ENCODE measurements at places on chromosomes 7 and 10.

- no peak for DNase-seq
Observed at GRCh38 chr7:49166441-49166840, 242.1 kb downstream of the CDC14C start.

DNA sequence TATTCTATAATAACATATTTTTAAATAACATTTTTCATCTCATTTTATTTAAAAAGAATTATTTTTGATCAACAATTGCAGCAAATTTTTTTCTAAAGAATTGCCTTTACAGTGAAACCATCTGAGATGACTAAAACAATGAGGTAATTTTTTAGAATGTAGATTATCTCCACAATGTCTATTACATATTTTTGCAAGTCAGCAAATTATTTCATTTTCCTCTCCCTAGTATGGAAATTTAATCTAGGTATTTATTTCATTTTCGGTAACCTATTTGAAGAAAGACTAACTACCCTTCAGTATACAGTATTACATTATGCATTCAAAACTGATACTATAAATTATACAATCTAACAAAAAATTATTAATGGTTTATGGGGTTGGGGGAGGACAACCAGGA, 213.2 kb upstream of the SP4 start:
- no peak for DNase-seq

DNA sequence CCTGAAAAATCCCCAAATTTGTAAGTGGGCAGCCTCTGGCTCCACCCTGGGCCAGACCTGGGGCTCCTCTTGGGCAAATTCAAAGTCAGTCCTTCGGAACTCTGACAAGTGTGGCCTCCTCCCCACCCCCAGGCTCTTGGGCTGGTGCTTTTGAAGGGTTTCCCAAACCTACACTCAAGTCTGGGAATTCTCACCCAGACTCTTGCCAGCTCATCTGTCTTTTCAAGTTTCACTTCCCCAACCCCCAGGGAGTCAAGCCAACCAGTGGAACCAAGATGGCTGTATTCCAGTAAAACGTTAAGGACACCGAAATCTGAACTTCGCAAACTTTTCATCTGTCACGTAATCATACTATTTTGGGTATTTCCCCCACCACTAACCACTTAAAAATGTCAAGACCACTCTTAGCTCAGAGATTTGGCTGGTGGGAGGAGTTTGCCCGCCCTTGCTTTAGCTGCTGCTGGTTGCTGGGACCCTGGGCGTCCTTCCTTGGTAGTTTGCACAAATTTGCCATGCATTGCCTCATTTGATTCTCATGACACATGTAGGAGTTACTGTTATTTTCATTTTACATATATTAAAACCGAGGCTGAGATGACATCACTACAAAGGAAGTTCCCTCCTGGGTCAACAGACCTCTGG, 1.7 kb upstream of the MYO1G start:
- no peak for DNase-seq

- no peak for DNase-seq
Observed at GRCh38 chr10:78747401-78748234, 321.1 kb upstream of the ZMIZ1 start.

DNA sequence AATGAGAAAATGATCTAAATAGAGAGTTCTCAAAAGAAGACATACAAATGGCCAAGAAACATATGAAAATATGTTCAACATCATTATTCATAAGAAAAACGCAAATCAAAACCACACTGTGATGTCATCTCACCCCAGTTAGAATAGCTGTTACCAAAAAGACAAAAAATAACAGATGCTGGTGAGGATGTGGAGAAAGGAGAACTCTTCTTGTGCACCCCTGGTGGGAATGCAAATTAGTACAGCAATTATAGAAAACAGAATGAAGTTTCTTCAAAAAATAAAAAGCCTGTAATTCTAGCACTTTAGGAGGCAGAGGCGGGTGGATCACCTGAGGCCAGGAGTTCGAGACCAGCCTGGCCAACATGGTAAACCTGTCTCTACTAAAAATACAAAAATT, 199.3 kb downstream of the PARD3 start:
- no peak for DNase-seq

GRCh38 chr10:101682172-101682825, 12.7 kb downstream of the FBXW4 start:
- DNase-seq, result no peak

GRCh38 chr7:23100697-23101096, 4.9 kb upstream of the KLHL7 start:
- DNase-seq, result no peak

DNA sequence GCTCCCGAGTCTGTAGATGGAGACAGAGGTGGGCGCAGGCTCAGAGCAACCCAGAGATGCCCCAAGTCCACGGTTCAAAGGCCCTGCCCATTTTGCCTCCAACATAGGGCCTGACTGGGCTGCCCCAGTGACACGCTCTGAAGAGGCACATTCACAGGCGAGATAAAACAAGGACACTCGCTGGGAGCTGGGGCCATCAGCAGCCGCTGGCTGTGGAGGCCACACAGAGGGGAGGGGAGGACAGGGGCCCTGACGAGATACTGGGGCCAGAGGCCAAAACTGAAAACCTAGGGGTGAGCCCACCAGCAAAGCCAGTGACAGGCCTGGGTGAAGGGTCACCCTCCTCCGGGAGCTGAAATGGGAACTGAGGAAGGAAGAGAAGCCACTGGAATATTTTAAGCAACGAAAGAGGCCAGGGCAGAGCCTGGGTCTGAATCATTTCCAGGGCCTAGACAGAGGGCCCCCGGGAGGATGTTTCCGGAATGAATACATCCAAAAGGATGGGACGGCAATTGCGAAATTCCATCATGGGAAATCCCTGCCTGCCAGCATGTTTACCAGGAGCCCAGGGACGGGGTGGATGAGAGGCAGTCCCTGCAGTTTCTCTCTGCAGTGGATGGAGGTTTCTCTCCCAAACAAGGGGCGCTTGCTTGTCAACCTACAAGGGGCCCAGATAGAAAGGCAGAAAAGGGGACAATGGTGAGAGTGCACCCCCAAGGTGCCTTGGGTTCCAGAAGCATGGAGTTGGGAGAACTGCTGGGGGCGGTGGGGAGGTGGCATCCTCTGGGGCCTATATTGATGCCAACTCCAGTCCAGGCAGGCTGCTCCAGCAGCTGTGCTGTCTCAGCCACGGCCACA, 29.0 kb upstream of the HSPA12A start:
- DNase-seq, result peak; percentile 58

GRCh38 chr10:94108200-94108599, 114.5 kb downstream of the PLCE1 start:
- DNase-seq, result peak; percentile 61

- DNase-seq, result no peak
Observed at GRCh38 chr7:105346138-105346537, 42.6 kb downstream of the SRPK2 start.

GRCh38 chr10:57830877-57831560, 436.7 kb downstream of the IPMK start:
- DNase-seq, result no peak

DNA sequence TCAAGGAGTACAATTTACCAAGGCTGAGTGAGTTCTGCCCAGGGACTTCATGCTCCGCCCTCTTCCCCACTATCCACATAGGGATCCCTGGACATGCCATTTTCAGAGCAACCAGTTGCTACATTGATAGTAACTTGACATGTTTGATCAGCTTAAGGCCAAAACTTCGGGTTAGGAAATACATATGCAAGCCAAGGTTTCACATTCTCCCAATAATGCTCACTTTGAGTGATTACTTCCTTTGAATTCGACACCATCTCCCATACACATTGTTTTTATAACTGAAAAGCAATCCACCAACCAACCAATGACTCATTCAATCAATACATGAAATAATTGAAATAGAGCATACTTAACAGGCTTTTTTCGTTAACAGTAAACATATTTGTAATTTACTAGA, 137.9 kb downstream of the GLI3 start:
- DNase-seq, result no peak

DNA sequence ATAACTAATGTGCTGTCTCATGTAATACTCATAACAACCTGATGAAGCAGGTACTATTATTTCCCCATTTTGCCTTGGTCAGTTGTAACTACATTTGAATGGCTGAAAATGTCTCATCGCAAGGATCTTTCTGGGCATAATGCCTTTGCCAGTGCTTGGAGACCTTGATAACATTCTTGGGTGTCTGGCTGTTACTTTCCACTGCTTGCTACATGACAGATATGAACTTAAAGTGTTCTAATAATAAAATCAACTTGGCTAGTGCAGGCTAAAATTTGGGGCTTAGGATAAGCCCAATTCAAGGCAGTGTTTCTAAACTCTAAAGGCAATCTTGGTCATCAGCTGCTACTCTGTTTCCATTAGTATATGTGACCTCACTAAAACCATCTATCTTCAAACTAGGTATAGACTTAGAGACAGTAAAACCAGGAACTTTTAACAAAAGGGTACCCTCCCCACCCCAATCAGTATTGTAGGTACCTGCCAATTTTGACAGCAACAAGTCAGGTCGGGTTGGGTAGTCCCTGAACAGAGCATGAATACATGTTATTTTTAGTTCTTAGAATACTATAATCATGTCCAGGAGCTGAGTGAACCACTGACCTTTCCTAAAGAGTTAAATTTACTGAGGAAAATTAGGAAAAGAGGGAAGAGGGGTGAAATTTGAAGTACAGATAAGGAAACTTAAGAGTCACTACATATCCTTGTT, 68.2 kb upstream of the AHR start:
- DNase-seq, result no peak

GRCh38 chr10:124736491-124737136, 7.6 kb downstream of the FAM53B start:
- peak; percentile 97 for DNase-seq

DNA sequence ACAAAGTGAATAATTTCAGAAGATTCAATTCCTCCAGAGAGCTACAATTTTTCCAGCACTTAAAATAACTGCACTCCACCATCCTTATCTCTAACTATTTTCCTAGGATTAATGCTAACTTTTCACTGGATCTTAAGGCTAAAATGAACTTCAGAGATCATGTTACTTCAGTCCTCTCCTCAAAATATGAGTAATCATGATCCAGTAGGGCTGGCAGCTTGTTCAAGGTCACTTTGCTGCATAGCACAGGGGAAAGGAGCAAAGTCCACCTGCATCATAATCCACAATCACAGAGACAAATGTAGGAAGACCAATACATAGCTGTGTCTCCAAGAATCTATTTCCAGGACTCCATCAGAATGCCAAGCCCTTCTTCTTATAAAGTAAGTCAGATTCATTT, 150.3 kb downstream of the LRRTM3 start:
- no peak for DNase-seq

DNA sequence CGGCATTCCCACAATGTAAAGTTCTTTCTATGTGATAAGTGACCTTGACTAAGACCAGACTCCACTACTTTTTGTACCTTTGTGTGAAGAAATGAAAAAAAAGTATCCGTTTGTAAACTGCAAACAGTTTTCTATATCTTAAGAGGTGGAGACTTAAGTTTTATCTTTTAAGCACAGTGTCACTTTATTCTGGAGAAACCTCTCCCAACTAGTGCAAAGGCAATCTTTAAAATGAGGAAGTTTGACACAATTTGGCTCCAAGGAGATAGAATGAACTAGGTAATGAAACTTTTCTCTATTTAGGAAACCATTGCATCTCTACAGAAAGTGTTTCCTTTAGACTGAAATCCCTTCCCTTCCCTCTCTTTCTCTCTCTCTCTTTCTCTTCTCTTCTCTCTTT, 122.9 kb downstream of the SAMD9 start:
- DNase-seq, result no peak

DNA sequence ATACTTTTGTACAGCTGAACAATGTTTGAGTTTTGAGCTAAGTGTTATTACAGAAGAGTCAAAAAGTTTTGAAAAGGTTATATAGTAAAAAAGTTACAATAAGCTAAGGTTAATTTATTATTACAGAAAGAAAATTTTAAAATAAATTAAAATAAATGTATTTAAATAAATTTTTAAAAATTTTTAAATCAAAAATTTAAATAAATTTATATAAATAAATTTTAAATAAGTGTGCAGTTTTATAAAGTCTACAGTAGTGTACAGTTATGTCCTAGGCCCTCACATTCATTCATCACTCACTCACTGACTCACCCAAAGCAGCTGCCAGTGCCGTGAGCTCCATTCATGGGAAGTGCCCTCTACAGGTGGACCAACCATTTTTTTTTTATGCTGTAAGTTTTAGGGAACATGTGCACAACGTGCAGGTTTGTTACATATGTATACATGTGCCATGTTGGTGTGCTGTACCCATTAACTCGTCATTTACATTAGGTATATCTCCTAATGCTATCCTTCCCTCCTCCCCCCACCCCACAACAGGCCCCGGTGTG, 462.9 kb upstream of the ZMIZ1 start:
- peak; percentile 68 for DNase-seq

DNA sequence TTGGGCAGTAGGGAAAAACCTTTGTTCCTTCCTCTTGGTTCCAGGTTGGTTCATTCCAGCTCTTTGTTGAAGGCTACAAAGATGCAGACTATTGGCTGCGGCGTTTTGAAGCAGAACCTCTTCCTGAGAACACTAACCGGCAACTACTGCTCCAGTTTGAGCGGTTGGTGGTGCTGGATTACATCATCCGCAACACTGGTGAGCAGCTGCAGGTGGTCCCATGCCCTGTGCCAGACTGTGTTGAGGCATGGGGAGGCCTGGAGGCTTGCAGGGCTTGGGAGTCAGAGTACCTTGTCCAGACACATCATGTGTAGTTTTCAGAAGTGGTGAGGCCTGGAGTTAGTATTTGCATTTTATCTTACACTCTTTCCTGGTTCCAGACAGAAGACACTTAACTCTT, 16.3 kb downstream of the PI4K2A start:
- DNase-seq, result no peak

DNA sequence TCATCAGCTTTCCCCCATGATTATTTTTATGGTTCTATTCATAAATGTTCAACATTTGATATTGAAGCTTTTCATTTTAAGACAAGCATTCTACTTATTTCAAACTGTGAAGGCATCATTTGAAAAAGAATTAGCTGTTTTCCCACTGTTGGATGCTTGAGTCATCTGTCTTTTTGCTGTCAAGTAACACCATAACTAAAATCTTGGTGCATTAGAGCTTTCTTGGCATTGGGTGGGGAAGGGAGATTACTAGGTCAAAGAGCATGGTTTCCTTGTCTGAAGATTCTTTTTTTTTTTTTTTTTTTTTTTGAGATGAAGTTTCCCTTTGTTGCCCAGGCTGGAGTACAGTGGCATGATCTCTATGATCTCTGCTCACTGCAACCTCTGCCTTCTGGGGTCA, 68.5 kb downstream of the CTBP2 start:
- peak; percentile 31 for DNase-seq

GRCh38 chr10:77500754-77501151, 136.9 kb downstream of the KCNMA1 start:
- peak; percentile 13 for DNase-seq

- no peak for DNase-seq
Observed at GRCh38 chr7:146201945-146202344, 85.3 kb downstream of the CNTNAP2 start.

- peak; percentile 77 for DNase-seq
Observed at GRCh38 chr7:22156205-22156604, 200.7 kb downstream of the RAPGEF5 start.

DNA sequence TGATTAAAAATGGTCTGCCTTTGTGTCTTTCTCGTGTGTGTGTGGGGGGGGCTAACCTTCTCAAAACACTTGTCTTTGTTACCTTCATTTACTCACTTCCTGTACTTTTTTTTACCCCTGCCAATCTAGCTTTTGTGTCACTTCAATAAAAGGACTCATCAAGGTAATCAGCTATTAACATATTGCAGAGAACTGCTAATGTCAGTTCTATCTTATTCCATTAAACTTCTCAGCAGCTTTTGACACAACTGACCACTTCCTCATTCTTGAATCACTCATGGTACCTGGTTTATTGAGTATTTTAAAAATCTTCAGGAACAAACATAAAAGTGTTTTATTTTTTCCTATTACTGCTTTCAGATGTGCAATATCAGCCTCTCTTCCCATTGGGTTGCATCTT, 59.8 kb downstream of the SLC25A40 start:
- no peak for DNase-seq

All from MG63 (cell line).